Stimulated activated CD4-positive, alpha-beta T cell treated with anti-CD3 and anti-CD28 coated beads, Interleukin-2, amount 100 ng/mL, for 24 hours (primary cell): ENCODE measurements at places on chromosomes 6 and 20.

- DNase-seq, result no peak
Measured at GRCh38 chr6:35492974-35493284, 4.0 kb downstream of the TEAD3 start.

DNA sequence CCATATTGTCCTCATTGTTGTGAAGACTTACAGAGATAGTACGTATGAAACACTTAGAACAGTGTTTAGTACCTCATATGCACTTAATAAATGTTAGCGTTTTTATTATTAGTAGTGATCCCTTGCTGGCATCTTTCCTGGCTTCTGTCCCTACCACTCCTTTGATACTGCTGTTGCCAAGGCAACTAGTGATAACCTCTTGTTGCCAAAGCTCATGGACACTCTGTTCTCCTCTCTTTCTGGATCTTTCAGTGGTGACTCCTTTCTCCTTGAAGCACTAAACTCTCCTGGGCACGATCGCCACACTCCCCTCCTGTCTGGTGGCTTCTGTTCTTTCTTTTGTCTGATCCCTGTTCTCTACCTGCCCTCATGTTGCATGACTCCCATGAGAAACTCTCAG lies 83.5 kb downstream of the FOXO3 start:
- DNase-seq, result no peak

DNA sequence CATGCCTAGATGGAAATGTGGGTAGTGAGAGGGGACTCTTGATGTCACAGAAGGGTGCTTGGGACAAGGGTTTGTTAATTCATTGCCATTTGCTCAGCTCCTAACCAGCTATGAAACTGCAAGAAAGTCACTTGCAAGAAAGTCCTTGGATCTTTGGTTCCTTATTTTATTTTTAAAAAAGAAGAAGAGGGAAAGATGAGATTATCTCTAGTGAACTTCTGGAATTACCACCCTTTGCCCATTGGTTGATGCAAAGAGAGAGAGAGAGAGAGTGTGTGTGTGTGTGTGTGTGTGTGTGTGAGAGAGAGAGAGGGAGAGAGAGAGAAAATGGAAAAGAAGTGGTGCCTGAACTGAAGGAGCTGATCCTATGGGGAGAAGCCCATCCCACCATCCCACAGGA lies 4.6 kb upstream of the SFT2D1 start:
- DNase-seq, result no peak

DNA sequence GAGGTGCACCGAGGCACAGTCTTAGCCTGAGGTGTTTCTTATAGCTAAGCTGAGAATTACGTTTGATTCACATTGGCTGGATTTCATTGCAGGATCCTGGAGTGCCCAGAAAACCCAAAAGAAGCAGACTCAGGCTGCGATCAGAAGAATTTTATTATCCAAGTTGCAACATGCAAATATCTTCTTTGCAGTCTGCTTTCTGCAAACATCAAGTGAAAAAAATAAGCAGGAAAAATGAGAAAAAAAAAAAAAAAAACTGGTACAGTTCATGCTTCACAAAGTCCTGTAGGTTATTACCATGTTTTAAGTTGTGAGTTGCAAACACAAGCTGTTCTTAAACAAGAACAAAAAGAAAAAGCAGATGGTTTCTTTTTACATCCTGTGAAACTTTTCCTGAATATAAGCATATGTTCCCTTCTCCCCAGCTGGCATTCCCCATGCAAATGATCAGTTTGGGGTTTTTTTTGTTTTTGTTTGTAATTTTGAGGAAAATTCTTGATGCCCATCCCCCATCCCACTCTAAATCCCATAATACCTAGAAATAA lies 349.0 kb downstream of the CBLN4 start:
- DNase-seq, result no peak

GRCh38 chr6:109693111-109693510 lies 2.0 kb downstream of the FIG4 start:
- DNase-seq, result no peak

DNA sequence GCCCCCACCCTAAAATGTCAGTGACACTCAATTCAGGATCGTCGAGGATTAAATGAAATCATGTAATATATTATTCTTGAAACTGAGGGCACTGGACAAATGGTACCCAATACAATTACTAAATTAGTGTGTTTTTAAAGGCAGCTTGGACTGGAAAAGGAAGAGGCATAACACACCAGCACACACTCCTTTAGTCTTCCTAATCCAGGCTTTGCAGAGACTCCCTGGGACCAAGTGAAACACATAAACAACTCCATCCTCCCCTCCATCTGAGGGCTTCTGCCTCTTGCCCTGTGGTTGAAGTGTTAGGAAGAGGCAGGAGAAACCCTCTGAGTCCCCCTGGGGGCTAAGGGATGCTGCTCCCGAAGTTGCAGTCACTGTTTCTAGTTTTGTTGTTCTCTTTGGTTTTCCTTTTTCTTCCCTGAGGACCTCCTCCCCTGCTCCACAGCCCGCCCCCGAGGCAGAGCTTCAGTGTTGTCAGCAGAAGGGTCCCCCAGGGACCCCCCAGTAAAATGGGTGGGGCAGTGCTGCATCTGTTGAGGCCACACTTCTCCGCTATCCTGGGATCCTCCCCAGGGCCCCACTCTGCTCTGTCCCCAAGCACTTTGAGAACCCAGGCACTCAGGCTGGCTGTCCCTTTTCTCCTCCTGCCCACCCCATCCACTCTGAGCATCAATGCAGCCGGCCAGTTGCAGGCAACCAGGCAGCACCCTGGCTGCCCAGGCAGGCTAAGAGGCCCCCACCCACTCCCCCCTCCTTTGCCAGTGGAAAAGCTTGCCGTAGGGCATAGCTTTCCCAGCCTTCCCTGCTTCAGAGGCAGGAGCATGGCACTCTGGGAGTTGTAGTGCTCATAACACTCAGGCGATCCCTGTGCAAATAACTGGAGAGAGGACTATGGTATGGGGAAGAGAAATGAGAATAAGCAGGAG lies 5.9 kb downstream of the TMEM63B start:
- DNase-seq, result no peak

GRCh38 chr6:148329596-148330381 lies 12.8 kb upstream of the SASH1 start:
- DNase-seq, result no peak

DNA sequence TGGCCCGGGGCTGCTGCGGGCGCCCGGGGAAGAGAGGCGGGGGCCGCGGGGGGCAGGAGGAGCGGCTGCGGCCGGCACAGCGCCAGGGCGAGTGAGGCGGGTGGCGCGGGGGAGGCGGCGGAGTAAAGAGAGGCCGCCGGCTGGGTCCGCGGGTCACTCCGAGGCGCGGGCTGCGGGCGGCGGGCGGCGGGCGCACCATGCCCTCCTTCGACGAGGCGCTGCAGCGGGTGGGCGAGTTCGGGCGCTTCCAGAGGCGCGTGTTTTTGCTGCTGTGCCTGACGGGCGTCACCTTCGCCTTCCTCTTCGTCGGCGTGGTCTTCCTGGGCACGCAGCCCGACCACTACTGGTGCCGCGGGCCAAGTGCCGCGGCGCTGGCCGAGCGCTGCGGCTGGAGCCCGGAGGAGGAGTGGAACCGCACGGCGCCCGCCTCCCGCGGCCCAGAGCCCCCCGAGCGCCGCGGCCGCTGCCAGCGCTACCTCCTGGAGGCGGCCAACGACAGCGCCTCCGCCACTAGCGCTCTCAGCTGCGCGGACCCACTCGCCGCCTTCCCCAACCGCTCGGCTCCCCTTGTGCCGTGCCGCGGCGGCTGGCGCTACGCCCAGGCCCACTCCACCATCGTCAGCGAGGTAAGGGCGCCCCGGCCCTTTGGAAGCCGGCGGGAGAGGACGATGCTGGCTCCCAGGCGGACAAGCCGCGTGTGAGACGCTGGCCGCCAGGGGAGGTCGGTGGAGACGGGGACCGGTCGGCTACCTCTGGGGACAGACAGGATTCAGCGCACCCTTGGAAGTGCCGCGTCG lies at the start of gene SLC22A3:
Gene SLC22A3, plus strand, starts transcription at position 156 of the 797 bp plus-strand sequence. Its CDS starts 42 bp downstream, at position 198.
- peak; percentile 20 for DNase-seq

GRCh38 chr6:148426317-148426977 lies 83.8 kb downstream of the SASH1 start:
- DNase-seq, result no peak

GRCh38 chr6:149020319-149020718 lies 273.5 kb downstream of the UST start:
- DNase-seq, result no peak

DNA sequence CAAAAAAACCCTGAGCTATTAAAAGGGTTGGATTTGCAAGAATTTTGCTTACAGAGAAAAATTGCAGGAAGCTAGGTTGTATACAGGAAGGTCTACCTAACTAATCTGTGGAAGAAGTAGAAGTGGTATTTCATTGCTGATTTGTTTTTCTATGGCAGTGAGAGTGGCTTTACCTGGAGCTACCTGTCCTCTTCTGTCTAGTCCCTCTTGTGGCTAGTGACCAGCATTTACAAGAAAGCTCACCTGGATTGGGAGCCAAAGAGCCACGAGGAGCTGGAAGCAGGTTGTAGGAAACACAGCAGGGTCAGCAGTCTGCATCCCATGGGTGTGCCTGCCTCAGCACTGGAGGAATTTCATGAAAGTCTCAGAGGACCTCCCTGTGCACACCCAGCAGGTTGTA lies 120.3 kb upstream of the RALGAPA2 start:
- no peak for DNase-seq

GRCh38 chr6:82525775-82526495 lies 162.3 kb downstream of the TPBG start:
- no peak for DNase-seq

- DNase-seq, result no peak
Measured at GRCh38 chr6:118218156-118218555, 311.1 kb downstream of the SLC35F1 start.

DNA sequence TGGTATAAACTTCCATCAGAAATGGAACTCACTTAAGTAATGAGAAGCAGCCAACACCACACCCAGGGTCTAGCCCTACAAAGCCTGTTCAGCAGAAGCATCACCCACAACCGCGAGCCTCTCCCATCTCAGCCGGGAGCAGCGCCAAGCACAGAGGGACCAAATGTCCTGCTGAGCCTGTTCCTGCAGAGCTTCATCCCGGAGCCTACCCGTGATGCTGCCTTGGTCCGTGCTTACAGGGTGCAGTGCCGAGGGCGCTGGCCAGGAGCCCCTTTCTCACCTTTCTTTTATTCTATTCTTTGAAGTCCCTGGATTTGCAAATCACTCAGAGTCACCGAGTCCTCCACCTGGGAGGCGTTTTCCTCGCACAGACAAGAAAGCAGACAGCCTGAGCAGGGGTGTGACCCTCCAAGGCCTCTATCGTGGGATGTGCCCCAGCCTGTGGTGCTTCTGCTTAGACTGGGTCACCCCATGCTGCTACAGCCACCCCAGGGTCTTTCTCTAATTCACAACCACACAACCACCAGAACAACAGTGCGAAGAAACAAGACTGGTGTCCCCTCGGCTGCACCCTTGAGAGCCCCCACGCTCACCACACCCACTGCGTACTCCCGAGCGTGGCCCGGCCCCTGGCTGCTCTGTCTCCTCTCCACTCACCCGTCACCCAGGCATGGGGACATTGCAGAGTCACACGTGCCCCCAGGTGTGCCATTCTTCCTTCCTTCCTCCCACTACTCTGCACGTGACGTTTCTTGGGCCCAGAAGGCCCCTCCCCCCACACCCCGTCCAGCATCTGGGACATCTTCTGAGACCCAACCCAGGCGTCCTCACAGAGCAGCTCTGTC lies 92.2 kb upstream of the MPC1 start:
- DNase-seq, result no peak

- no peak for DNase-seq
Measured at GRCh38 chr6:105258816-105259215, 79.0 kb upstream of the POPDC3 start.

DNA sequence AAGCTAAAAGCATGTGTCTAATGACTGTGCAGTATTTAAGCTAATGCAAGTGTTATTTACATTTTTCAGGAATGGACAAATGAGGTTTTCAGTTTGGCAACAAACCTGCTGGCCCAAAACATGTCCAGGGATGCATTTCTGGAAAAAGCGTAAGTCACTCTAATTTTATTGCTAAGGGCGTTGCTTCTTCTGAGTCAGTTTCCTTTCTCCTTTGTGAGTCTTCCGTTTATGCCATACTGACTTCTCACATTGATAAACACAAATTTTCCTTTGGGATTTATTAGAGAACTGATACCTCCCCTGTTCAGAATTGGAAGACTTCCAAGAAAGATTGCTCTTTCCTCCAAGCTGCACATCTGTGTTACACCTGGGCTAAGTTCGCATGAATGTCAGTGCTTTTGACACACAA lies 422.9 kb upstream of the PLCB4 start:
- DNase-seq, result no peak

DNA sequence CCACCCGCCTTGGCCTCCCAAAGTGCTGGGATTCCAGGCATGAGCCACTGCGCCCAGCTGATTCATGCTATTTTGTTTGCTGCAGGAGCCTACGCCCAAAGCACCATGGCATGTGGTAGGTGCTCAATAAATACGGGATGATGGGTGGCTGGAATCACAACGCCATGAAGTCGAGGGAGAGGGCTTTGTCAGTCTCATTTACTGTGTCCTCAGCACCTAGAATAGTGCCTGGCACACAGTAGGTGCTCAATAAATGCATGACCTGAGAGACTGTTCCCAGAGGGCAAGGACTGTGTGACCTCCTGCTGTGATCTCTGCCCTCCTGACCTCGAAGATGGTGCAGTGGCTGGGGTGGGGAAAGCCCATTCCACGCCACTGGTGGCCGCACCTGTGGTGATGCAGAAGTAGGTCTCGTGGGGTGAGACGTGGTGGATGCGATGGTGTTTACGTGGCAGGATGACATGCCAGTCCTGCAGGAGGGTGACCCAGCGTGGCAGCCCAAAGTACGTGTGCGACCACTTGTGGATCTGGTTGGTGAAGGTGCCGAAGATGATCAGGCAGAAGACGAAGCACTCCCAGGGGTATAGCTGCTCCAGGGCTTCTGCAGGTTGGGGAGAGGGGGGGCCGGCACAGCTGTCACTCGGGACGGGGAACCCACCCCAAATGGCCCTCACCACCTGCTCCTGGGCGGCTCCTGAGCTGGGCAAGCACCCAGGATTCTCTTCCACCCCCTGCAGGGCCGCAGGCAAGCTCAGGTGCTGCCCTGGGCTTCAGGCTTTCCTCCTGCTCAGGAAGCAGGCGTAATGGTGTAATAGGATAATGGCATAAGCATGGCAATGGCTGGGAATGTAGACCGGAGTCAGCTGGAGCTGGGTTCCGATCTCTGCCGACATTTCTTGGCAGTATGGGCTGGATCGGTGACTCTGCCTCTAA lies 14.9 kb upstream of the UBE2V1 start:
- no peak for DNase-seq

DNA sequence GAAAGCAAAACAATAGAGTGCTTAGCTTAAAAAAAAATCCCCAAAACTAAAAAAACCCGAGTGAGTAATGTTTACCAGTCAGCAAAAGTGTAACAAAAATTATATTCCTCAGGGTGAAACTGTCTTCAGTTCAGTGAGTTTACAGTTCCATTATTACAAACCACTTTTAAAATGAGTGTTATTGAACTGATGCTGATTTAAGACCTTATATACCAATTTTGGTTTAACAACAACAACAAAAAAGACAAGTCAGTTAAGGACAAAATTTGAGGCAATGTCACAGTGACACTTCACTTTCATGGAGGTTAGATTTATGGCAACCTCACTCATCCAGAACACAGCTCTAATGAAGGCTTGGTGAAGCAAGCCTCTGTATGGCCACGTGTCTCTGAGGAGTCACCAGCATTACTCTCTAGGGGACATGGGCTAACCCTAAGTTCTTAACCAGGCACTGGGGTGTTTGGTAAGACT lies 630.8 kb downstream of the PHF3 start:
- no peak for DNase-seq
